ENCODE measurements at places on chromosomes 5 and 9. TPM values are rescaled to one million over a fixed set of nuclear protein-coding genes. Genes with fewer than 3 reads are reported as not detected.

DNA sequence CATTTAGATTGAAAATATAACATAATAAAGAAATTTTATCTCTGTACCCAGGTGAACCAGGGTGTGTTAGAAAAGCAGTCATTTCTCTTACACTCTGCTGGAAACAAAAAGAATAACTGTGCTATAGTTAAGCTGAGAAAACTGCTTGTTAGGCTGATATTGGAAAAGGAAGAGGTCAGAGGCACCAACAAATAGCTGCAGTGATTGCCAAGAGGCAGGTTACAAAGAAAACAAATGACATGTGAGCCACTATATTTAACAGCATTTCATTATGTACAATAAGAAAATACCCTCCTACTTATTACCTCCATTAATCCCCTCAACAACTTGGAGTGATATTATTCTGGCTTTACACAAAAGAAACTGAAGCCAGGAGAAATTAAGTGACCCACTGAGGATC, 607.9 kb upstream of the TLE4 start:
- no peak for DNase-seq

GRCh38 chr5:65834306-65834705, 92.1 kb upstream of the ERBIN start:
- no peak for DNase-seq

Gene SYK
- 151 TPM for total RNA-seq

DNA sequence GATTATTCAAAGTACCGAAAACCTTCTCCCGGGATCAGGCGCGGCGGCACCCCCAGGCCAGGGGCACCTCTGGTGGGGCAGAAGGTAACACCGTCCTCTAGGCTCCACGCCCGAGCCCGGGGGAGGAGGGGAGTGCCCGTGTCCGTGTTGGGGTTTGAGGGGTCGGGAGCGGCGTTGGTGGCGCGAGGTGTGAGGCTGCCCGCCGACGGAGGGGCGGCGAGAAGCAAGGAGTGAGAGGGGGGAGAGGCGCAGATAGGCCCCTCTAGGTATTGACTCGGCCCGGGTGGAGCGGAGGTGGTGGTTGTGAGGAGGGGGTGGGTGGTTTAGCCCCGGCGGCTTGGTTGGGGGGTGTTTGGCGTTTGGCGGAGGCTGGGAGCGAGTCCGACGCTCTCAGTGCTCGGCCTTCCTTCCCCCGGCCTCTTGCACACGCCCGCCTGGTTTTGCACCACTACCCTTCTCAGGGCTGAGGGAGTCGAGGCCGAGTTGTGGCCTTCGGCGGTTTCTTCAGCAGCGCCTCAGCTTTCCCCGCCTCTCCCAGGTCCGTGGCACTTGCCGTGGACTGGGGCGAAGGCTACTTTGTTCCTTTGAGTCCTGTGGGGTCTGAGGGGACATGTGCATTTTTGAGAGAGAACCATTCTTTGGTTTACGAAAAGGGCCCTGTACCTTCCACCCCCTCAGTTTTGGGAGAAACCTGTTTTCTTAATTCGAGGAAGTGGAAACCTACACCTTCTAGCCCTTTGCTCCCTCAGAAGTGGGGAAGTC, 450 bp downstream of the GPBP1 start:
- peak; percentile 79 for DNase-seq

Gene IL3
- not detected for total RNA-seq

Gene RC3H2
- 93.8 TPM for total RNA-seq

DNA sequence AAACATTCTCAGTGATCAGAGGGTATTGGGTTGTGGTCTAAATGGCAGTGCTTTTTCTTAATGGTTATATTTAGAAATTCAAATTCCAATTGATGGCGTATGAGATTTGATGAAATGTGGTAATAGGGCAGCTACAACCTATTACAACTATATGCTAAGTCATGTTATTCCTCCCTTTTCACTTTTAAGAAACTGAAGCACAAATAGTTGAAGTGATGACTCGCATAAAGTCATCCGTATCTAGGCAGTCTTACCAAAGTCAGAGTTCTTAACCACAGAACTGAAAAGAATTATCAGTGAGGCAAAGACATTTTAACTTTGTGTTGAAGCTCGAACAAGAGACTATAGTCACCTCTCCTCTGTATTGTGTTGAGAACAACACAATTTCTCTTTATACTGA, 28.2 kb downstream of the C9orf152 start:
- no peak for DNase-seq

DNA sequence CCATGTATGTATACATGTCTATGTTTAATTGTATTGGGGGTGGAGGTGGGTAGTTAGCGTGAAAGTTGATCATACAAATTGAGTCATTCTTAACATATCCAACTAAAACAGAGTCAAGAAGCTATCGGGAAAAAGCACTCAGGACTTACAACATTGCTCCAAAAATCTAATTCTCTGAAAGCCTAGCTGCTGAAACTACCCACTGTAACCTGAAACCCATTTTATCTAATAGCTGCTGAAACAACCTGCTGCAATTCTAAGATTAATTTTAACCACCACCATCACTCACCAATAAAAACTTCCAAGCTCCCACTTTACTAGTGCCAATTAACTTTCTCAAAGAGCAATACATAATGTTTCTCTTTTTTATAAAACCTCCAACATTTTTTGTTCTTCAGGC, 32.2 kb downstream of the KCNV2 start:
- no peak for DNase-seq

DNA sequence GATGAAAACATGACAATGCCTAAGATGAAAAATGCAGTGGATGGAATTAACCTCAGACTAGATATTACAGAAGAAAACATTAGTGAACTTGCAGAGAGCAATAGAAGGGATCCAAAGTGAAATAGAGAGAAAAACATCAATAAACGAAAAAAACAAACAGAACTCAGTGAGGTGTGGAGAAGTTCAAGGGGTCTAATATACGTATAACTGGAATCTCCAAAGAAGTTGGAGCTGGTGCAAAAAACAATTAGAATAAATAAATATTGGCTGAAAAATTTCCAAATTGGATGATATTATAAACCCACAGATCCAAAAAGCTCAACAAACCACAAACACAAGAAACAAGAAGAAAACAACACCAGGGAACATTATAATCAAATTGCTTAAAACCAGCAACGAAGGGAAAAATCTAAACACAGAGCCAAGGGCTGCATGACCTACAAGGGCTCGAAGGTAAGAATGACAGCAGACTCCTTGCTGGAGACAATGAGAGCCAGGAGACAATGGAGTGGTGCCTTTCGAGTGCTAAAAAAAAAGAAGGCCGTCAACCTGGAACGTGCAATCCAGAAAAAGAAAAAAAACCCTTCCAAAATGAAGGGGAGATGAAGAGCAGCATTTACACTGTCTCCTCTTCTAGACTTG, 11.8 kb downstream of the FAM163B start:
- DNase-seq: no peak

Gene GPR151
- total RNA-seq: not detected

DNA sequence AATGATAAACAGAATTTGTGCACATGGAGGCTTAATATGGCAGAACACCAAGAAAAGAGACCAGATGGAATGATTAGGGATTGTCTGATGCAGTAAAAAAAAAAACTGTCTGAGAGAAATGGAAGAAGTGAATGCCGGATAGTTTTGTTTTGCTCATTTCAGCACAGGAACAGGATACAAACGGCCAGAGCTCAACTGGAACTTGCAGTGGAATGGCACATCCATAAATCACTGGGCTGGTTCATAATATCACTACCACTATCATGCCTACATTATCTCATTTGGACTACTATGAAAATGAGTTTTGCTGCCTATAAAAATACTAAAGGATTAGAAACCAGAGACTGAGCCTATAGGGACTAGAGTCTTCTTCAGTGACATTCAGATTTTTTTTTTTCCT, 9.7 kb downstream of the PTAR1 start:
- no peak for DNase-seq

DNA sequence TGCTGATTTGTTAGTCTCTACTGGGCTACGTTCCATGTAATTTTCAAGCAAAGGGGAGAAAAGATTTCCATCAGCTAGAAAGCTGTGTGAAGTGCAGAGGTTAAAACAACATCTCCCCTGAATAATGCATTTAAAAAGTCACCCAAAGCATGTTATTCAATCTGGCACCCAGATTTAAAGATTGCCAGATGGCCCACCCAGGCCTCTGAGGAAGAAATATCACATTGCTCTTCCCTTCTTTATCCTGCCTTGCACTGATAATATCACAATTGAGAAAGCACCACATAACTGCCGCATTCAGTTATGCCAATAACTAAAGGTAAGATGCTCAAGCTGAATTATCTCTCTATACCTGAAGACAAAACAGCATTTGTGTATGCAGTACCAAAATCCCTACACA, 119.4 kb upstream of the PUM3 start:
- no peak for DNase-seq

- DNase-seq: no peak
Observed at GRCh38 chr5:10275991-10276390, 25.9 kb downstream of the CCT5 start.

DNA sequence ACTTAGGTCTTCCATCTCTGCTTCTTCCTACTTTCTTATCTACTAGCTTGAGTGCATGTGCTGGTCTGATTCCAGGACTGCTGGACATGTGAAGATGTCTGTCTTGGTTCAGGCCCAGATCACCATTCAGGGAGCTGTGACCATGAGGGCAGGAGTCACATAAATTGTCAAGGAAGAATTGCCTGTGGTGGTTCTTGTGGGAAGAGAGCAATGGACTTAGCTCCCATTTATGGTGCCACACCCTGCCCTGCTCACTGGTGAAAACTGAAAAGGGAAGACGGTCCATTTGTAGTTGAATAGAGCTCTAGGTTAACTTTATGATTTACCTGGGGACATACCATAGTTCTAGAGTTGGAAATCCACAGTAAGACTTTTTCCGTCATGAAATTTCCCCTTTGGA, 244.3 kb upstream of the ZNF608 start:
- DNase-seq: no peak

DNA sequence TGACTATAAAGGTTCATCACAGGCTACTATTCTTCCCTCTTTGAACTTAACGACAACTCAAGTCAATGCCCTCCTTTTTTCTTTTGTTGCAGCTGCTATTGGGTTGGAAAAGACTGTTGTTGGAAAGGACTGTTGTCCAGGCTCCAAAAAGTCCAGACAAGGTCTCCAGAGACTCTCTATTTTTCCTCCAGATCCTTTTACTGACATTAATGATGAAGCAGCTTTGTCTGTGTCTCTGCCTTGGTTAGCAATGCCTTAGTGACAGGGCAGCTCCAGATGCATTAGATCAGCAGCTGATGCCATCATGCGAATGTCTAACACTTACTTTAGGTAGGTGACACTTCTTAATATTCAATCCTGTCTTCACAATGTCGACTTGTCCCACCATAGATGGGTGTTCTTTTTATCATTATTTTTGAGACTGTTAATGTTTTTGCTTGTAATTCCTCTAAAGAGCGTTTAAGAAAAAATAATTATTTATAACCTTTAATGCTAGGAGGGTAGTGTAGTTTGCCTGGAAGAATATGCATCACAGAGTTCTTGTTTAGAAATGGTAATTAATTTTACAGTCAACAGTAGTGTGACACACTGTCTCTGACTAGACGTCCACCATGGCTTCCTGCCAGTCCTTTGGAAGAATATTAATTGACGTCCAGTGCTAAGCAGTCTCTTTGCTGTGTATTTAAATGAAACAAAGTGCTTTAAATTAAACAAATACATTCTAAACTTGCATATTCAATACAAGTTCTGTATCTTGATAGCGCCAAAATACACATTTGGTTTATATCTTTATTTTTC, 492.2 kb downstream of the NR2F1-AS1 start:
- no peak for DNase-seq

- no peak for DNase-seq
Observed at GRCh38 chr9:14515571-14516198, 177.5 kb downstream of the ZDHHC21 start.

Gene PAPPA
- 0.30 TPM for total RNA-seq

GRCh38 chr9:114047717-114048116, 30.4 kb downstream of the AMBP start:
- peak; percentile 67 for DNase-seq

- DNase-seq: no peak
Observed at GRCh38 chr5:160341309-160341870, 29.0 kb upstream of the CCNJL start.

Gene WNT8A
- total RNA-seq: not detected

- DNase-seq: no peak
Observed at GRCh38 chr5:177363565-177363964, 5.8 kb downstream of the RGS14 start.

Gene FBP1
- not detected for total RNA-seq

DNA sequence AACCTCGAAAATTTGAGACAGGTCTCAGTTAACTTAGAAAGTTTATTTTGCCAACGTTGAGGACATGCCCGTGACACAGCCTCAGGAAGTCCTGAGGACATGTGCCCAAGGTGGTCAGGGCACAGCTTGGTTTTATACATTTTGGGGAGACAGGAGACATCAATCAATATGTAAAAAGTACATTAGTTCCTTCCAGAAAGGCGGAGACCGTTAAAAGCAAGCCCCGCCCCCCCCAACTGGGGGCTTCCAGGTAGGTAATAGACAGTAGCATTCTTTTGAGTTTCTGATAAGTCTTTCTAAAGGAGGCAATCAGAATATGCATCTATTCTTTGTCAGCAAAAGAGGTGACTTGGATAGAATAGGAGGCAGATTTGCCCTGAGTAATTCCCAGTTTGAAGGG, 599 bp upstream of the MOCS2 start:
- DNase-seq: no peak

Gene CCL27
- not detected for total RNA-seq

Gene ETF1
- total RNA-seq: 52.1 TPM

DNA sequence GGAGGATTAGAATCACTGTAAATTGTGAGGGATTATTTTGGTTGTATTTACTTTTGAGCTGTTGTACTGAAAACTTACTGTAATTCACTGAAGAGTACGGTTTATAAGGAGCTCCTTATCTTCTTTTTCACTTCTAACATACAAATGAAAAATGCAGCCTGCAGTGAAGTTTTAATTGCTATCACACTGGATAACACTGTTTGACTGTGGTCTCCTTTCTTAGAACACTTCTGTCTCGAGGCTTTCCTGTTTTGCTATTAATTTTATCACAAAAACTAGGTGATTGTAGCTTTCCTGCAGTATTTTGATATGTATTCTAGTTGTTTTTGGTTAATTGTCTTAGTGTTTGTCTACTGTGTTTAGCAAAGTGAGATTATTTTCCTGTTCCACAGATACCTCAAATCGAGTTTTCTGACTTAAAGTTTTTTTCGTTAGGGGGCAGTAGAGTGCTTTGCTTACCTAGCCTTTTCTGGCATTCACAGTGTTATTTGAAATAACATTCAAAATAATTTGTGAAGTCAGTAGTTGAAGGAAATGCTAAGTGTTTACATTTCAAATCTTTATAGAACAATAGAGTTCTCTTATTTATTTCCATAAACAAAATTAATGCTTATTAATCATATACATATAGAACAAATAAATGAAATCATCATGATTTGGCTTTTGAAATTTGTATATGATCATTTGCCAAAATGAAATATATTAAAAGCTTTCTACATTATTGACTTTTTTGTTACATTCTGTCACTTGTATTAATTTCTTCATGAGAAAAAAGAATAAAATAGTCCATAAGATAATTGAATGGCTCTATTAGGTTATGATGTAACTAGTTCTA, 52.9 kb downstream of the COMMD10 start:
- DNase-seq: peak; percentile 90

DNA sequence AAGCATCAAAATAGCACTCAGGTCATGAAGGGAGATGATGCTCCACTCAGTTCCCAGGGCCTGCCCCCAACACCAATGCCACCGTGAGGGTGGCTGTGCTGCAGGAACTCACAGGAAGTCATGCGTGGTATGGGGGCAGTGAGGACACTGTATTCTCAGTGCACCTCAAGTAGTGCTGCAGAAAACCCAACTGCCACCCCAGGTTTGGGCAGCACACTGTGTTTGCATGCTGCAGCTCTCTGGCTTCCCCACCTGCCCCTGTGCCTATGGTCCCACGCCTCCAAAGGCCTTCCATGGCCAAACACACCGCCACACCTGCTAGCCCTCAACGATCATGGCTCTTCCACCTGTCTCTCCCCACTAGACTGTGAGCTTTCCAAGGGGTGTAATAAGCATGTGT, 14.3 kb downstream of the LHFPL2 start:
- DNase-seq: no peak

Measured in Karpas-422 (cell line).